ENCODE measurements at places on chromosomes 12 and 14.

DNA sequence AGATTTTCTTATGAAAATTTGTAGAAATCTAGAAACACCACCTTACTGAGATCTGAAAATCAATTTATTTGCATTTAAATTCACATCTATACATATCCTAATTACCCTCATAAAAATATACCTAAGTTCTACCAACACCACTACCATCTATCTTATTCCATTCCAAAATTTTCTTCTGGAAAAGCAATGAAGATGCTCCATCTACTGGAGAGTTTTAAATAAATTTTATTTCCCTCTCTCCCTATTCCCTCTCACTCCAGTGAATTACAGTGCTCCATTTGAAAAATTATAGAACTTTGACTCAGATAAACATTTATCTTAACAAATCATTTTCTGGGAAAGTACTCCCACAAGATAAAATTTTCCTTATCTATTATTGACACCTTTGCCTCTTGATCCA is 2.3 kb upstream of the C14orf39 start:
- no peak for DNase-seq

GRCh38 chr14:95424529-95424928 is 91.9 kb downstream of the SYNE3 start:
- DNase-seq, result no peak

GRCh38 chr14:90608281-90608680 is 207.9 kb downstream of the TTC7B start:
- DNase-seq, result no peak

- no peak for DNase-seq
These were observed 55.6 kb upstream of the CDKL1 start for GRCh38 chr14:50452296-50452695.

GRCh38 chr12:132783917-132784531 is 22.4 kb upstream of the ANKLE2 start:
- DNase-seq, result no peak

- DNase-seq, result no peak
These were observed 248.3 kb upstream of the LRIG3 start for GRCh38 chr12:59168647-59169046.

DNA sequence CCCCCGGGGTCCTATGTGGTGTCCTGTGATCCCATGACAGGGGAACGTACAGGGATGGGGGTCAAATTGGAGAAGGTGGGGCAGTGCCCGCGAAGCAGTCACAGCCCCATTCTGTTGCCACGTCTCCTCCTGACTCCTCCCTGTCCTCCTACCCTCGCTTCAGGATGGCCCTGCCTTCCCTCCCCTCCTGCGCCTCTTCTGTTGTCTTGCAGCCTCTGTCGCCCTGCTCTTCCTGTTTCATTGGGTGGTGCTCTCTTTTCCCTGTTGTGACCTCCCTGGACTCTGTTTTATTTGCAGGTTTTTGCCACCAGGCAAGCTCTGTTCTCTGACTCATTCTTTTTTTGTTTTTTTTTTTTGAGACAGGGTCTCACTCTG is 18.7 kb downstream of the CABP1 start:
- DNase-seq, result no peak

DNA sequence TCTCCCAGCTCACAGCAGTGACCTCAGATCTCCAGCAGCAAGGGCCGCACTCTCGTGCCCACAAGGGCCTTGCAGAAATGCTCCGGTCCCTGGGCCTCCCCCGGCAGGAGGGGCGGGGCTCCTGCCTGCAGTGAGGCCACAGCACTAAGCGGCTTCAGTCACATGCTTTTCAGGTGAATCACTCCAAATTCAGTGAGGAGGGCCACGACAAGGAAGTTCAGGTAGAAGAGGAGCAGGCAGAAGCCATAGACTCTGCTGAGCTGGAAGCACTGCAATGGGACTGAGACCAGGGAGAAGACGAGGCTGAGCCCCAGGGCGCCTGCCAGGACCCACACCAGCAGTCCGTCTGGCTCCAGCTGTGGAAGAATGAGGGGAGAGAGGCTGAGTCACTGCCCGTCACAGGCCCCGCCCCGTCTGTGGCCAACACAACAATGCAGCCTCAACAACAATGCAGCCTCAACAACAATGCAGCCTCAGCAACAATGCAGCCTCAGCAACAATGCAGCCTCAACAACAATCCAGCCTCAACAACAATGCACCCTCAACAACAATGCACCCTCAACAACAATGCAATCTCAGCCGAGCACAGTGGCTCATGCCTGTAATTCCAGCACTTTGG is 35.2 kb downstream of the SLC8B1 start:
- peak; percentile 39 for DNase-seq

- no peak for DNase-seq
These were observed 57.0 kb upstream of the NPFF start for GRCh38 chr12:53564278-53564677.

GRCh38 chr14:105181549-105182295 is 610 bp upstream of the NUDT14 start:
- no peak for DNase-seq

GRCh38 chr12:121796855-121797751 is 3.6 kb upstream of the RHOF start:
- DNase-seq, result peak; percentile 76

GRCh38 chr12:41924111-41924510 is 220.6 kb downstream of the GXYLT1 start:
- no peak for DNase-seq

- no peak for DNase-seq
These were observed 34.1 kb downstream of the NDUFA12 start for GRCh38 chr12:94969424-94969823.

- no peak for DNase-seq
These were observed 148.7 kb downstream of the ANO2 start for GRCh38 chr12:5796171-5796958.

DNA sequence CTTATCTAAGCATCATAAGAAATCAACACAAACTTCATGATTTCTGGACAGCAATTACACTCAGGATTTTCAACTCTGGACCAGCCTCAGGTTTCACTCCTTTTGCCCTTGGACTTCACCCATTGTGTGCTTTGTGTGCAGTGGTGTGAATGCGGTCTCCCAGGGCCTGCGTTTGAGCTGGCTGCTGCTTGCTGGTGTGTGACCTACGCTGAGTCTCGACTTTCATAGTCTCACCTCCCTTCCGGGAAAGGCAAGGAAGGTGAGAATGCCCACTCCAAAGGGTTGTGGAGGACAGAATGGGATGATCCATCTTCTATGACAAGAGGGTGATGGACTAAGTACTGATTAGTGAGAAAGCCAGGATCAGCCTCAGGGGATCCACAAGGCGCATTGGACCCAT is 228.8 kb downstream of the C12orf75 start:
- DNase-seq, result no peak

DNA sequence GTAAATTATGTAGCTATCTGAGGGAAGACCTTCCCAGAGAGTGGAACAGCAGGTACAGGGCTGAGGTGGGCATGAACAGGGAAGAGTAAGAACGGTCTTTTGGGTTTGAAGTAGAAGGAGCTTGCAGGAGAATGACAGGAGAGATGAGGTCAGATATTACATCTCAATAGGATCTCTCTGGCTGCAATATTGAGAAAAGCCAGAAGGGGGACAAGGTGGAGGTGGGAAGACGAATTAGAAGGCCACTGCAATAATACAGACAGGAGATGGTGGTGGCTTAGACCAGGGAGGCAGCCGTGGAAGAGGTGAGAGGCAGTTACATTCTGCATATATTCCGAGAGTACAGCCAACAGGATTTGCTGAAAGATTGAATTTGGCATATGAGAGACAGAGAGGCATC is 310.2 kb downstream of the APAF1 start:
- no peak for DNase-seq

DNA sequence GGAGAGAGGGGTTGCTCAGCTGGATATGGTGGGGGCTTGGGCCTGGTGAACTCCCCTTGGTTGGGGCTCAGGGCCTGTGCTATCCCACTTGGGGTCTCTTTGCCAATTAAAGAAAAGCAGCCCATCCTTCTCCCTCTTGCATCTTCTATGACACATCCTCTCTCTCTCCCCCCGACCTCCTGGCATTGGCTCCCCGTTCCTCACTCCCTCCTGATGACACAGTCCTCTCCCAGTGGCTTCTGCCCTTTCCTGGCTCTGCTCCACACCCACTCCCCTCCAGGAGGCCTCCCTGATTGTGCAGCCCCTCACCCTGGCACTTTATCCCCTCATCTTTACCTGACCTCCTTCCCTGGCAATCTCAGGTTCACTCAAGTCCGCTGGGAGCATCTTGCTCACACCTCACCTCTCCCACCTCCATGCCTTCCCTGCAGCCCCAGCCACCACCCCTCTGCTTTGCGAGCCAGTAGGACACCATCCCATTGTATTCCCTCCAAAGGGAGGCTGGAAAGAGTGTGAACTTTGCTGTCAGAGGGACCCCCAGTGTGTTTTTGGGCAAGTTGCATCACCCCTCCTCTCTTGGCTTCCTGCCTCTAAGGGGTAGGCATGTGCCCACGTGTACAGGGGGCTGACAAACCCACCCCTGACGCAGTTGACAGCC is 10.7 kb downstream of the KRT80 start:
- no peak for DNase-seq

- DNase-seq, result no peak
These were observed 27.1 kb upstream of the LUM start for GRCh38 chr12:91138337-91138920.

- no peak for DNase-seq
These were observed 12.2 kb upstream of the ARHGAP5 start for GRCh38 chr14:32064931-32065330.

GRCh38 chr14:105090493-105091053 is 25.3 kb upstream of the GPR132 start:
- peak; percentile 17 for DNase-seq

GRCh38 chr14:31263485-31264133 is 56.0 kb upstream of the HECTD1 start:
- peak; percentile 97 for DNase-seq

GRCh38 chr12:32893458-32893857 is 3.1 kb downstream of the PKP2 start:
- no peak for DNase-seq

DNA sequence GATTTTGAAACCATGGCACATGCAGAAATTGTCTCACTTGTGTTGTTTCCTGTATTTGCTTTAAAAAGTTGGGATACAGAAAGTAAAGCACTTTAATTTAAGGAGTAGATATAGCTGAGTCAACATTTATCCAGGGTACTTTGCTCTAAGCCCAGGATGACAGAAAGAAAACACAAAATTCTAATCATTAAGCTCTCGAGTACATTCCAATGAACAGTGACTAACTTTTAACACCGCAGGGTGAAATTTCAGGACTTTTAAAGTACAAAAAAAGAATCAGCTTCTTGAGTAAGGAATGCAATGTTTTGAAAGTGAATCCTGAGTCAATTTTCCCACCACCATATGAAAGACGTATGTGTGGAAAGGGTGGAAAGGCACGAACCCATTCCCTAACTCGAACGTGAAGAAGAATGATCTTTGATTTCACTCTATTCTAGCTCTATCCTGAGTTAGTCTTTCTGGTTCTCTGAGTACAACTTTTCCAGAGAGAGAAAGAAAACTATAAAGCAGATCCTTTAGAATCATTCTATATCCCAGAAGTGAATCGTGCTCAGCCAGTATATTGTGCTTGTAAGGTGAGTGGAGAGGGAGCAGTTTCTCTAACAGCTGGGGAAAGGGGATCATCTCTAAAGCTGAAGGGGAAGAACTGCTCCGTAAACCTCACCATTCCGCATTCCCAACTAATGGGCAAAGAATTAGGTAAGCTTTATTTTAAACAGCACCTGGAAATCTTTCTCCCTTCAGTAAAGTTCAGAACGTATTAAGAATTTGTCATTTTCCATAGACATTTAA is 779.0 kb upstream of the FLRT2 start:
- no peak for DNase-seq

GRCh38 chr12:123655420-123655819 is 15.5 kb upstream of the TCTN2 start:
- no peak for DNase-seq

DNA sequence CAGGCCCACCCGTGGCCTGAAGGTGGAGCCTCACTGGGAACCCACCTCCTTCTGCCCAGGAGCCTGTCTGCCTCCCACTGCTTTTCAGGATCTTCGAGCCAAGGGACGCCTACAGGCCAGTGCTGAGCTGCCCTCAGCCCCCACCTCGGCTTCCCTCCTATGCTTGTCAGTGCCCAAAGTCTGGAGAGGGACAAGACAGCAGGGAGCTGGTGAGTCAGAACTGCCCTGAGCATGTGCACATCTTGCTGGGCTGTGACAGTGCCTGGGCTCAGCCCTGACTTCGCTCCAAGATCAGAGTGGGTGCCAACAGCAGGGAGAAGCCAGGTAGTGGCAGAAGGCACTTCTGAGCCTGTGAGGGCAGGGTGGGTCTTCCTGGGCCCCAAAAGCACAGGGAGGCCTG is 286.8 kb downstream of the AEBP2 start:
- DNase-seq, result no peak

DNA sequence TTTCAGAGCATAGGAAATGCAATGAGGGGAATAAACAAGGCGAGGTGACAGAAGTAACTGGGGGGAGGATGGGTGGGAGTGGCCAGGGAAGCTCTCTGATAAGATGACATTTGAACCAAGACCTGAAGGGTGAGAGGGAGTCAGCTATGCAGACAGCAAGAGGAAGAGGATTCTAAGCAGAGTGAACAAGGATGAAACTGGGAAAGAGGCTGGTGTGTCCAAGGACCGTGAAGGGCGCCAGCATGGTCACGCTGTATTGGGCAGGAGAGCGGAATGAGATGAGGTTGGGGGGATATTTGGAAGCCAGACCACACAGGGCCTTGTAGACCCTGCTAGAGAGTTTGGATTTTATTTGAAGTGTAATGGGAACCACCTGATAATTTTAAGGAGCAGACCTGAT is 10.5 kb upstream of the PPP1R1A start:
- DNase-seq, result no peak
